ENCODE measurements at places on chromosomes 6 and 20.

DNA sequence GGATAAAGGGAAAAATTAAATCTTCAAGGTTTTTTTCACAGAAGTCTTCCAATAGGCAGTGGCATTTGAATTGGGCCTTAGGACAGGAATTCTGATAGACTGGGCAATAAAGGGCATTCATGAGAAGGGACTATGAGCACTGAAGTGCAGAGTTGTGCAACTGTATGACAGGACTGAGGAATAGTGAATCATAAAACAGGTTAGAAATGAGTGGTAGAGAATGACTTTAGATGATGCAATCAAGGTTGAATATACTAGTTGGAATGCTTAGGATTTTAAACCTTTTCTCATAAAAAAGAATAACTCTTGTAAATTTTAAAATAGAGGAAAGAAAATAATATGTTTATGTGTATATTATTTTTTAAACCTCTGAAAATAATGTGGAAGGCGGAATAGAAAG is 944.7 kb downstream of the PHF3 start:
- H3K4me3 ChIP-seq, result no peak overlapping the region
- H3K27ac ChIP-seq, result no peak overlapping the region
- no peak for DNase-seq
- no peaks in the 10 kb centered on the region for H3K4me1 ChIP-seq
- H3K27me3 ChIP-seq, result no peaks in the 10 kb centered on the region

- H3K27ac ChIP-seq, result no peak overlapping the region
- no peaks in the 10 kb centered on the region for H3K36me3 ChIP-seq
- no peak for DNase-seq
These were observed 96.2 kb upstream of the HMGN3 start for GRCh38 chr6:79330704-79331103.

GRCh38 chr20:3094848-3095629 is 10.5 kb upstream of the AVP start:
- peaks cover 16% of the 10 kb centered on the region for H3K4me1 ChIP-seq
- no peak overlapping the region for H3K27ac ChIP-seq
- no peaks in the 10 kb centered on the region for H3K36me3 ChIP-seq
- peaks cover 6% of the 10 kb centered on the region for H3K27me3 ChIP-seq

GRCh38 chr6:111274593-111275217 is 187.4 kb downstream of the SLC16A10 start:
- peaks cover 23% of the 10 kb centered on the region for H3K36me3 ChIP-seq
- H3K27me3 ChIP-seq, result no peaks in the 10 kb centered on the region
- H3K4me1 ChIP-seq, result no peaks in the 10 kb centered on the region

GRCh38 chr6:129248946-129249345 is 366.0 kb downstream of the LAMA2 start:
- H3K36me3 ChIP-seq, result no peaks in the 10 kb centered on the region
- H3K4me1 ChIP-seq, result peaks cover 5% of the 10 kb centered on the region
- no peak overlapping the region for H3K27ac ChIP-seq

DNA sequence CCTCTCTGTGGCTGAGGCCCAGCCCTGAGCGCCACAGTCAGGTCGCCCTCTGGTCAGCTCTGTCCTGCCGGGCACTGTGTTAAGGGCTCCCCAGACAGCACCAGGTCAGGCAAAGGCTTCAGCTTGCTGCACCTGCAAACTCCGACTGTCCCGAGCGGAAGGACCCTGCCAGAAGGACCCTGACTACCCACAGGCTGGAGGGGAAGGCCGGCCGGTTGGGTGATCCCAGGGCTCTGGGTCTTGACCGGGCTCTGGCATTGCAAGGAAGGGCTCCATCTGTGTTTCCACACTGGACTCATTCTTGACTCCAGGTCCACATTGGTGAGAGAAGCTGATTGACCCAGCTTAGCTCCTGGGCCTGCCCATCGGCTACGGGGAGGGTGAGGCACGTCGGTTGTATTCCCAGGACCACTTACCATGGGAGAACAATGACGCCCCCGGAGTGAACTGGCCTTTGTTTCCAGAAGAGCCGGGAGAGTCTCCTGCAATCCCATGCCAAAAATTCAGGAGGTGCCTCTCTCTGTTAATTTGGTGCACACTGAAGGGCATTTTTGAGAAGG is 229.8 kb downstream of the TAF4 start:
- no peaks in the 10 kb centered on the region for H3K27me3 ChIP-seq
- no peak overlapping the region for H3K27ac ChIP-seq
- no peak overlapping the region for H3K4me3 ChIP-seq
- H3K36me3 ChIP-seq, result no peaks in the 10 kb centered on the region
- no peaks in the 10 kb centered on the region for H3K4me1 ChIP-seq

GRCh38 chr6:136751522-136751956 is 40.7 kb downstream of the MAP3K5 start:
- DNase-seq, result peak; percentile 73
- H3K4me1 ChIP-seq, result peaks cover 90% of the 10 kb centered on the region
- peak overlapping the region; percentile 51 for H3K27ac ChIP-seq
- no peaks in the 10 kb centered on the region for H3K36me3 ChIP-seq

- peaks cover 4% of the 10 kb centered on the region for H3K27me3 ChIP-seq
- H3K36me3 ChIP-seq, result no peaks in the 10 kb centered on the region
- H3K4me1 ChIP-seq, result peaks cover 32% of the 10 kb centered on the region
- H3K27ac ChIP-seq, result no peak overlapping the region
These were observed 37.3 kb upstream of the BTN3A2 start for GRCh38 chr6:26327450-26328264.

GRCh38 chr6:130517444-130517931 is 151.7 kb downstream of the TMEM200A start:
- no peak overlapping the region for H3K4me3 ChIP-seq
- no peak overlapping the region for H3K27ac ChIP-seq
- H3K4me1 ChIP-seq, result peaks cover 46% of the 10 kb centered on the region
- no peak for DNase-seq
- H3K27me3 ChIP-seq, result no peaks in the 10 kb centered on the region

DNA sequence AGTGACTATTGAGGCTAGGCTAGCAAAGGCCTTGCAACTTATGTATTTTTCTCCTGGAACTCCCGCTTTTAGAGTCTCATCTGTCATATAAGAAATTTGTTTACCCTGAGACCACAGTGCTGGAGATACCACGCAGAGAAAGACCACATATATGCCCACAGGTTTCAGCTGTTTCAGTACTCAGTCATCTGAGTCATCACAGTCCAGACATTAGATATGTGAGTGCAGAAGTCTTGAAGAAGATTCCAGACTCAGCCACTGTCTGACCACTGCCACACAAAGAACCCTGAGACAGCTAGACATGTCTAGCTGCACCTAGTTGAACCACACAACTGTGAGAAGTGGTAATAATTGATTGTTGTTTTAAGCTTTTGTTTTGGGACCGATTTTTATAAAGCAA is 648.3 kb downstream of the EPM2A start:
- H3K36me3 ChIP-seq, result no peaks in the 10 kb centered on the region
- no peak overlapping the region for H3K4me3 ChIP-seq
- no peaks in the 10 kb centered on the region for H3K4me1 ChIP-seq
- H3K27ac ChIP-seq, result no peak overlapping the region
- H3K27me3 ChIP-seq, result no peaks in the 10 kb centered on the region

GRCh38 chr6:21202521-21202920 is 391.0 kb upstream of the SOX4 start:
- no peaks in the 10 kb centered on the region for H3K27me3 ChIP-seq
- no peaks in the 10 kb centered on the region for H3K4me1 ChIP-seq
- H3K36me3 ChIP-seq, result peaks cover 6% of the 10 kb centered on the region
- no peak for DNase-seq

GRCh38 chr6:99498421-99498820 is 16.8 kb downstream of the USP45 start:
- H3K27ac ChIP-seq, result no peak overlapping the region
- peaks cover 10% of the 10 kb centered on the region for H3K36me3 ChIP-seq
- H3K4me3 ChIP-seq, result no peak overlapping the region

DNA sequence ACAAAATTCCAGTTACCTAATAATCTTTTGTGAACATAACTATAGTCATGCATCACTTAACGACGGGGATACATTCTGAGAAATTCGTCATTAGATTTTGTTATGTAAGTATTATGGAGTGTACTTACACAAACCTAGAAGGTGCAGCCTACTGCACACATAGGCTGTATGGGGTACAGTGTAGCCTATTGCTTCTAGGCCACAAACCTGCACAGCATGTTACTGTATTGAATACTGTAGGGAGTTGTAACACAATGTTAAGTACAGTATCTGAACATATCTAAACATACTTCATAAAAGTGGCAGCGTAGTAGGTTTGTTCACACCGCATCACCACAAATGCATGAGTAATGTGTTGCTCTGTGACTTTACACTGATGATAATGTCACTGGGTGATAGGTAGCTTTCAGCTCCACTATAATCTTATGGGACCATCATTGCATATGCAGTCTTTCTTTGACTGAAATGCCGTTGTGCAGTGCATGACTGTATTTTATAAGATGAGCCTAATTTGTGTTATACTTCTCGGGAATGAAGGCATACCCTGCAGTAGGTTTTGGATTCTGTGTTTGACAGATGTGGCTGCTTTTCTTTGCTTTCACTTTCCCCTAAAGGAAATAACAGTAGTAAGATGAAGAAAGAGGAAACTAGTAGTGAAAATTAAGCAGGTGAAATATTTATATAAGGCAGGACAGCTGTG is 365.6 kb downstream of the FARS2 start:
- H3K27ac ChIP-seq, result peak overlapping the region; percentile 27
- peaks cover 18% of the 10 kb centered on the region for H3K4me1 ChIP-seq
- H3K36me3 ChIP-seq, result no peaks in the 10 kb centered on the region
- no peaks in the 10 kb centered on the region for H3K27me3 ChIP-seq
- DNase-seq, result peak; percentile 6

- H3K27ac ChIP-seq, result no peak overlapping the region
- no peaks in the 10 kb centered on the region for H3K27me3 ChIP-seq
- no peaks in the 10 kb centered on the region for H3K36me3 ChIP-seq
- DNase-seq, result no peak
These were observed 82.7 kb downstream of the JAG1 start for GRCh38 chr20:10590950-10591671.

DNA sequence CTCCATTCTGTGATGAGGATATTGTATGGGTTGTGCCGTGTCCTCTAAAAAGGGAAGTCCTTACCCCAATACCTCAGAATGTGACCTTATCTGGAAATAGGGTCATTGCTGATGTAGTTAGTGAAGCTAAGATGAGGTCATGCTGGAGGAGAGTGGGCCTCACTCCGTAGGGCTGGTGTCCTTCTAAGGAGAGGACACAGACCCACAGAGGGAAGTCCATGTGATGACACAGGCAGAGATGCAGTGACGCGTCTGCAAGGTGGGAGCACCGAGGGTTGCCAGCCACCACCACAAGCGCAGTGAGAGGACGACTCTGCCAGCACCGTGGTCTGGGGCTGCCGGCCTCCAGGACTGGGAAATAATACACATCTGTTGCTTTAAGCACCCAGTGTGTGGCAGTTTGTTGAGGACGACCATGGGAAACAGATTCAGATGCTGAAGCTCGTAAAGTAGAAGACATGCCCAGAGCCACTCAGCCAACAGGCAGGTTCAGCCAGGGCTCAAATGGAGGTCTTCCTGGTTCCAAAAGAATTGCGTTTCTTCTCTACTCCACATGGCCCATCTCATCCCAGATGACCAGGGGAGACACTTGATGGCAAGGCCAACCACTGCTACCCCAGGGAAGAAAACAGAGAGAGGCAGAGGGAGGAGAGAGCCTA is 59.2 kb upstream of the DUSP22 start:
- H3K27me3 ChIP-seq, result no peaks in the 10 kb centered on the region
- no peaks in the 10 kb centered on the region for H3K36me3 ChIP-seq
- H3K4me1 ChIP-seq, result peaks cover 25% of the 10 kb centered on the region
- H3K27ac ChIP-seq, result no peak overlapping the region

DNA sequence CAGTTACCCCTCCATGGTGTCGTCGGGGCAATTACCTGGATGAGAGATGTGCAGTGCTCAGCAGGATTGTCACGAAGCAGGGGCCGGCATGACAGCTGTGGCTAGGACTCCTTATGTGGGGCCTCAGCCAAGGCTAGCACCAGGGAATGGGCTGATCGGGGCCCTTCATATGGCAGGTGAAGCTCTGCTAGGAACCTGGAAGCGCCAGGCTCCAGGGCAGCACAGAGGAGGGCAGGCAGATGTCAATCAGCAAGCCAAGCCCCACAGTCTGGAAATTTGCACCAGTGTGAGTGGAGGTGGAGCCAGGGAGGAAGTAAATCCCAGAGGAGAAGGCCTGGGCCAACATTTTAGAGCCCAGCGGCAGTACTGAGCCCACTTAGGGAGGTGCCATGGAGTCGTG is 21.2 kb downstream of the SYNDIG1 start:
- H3K4me1 ChIP-seq, result no peaks in the 10 kb centered on the region
- DNase-seq, result no peak
- no peaks in the 10 kb centered on the region for H3K36me3 ChIP-seq
- no peak overlapping the region for H3K4me3 ChIP-seq
- H3K27me3 ChIP-seq, result no peaks in the 10 kb centered on the region
- no peak overlapping the region for H3K27ac ChIP-seq

DNA sequence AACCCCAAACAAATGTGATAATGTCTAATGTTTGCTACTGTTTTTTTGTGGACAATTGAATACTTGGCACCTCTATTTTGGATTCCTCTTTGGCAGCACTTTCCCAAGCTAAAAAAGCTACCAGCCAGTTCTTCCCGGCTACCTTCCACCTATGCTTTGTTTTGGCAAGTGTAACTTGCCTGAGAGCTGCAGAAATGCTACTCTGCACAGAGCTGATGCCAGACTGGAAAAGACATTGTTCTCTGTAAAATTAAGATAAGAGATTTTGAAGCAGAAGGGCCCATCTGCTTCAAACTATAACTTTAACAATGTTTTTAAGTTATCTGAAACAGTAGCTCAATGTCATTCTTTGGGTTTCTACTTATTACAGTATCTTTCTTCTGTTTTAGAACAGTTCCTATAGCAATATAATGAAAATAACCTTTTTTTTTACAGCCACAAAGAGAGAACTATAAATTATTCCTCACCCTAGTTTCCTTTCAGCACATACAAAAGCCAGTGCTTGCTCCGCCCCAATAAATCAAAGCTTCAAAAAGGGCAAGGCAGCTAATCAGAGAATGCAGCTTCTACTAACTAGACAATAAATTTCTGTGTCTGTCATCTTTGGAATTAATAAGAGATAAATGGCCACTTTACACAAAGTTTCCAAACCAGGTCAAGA is 183.1 kb downstream of the UBE3D start:
- DNase-seq, result no peak
- H3K4me1 ChIP-seq, result no peaks in the 10 kb centered on the region
- H3K36me3 ChIP-seq, result no peaks in the 10 kb centered on the region
- H3K4me3 ChIP-seq, result no peak overlapping the region
- no peak overlapping the region for H3K27ac ChIP-seq

- no peak overlapping the region for H3K4me3 ChIP-seq
- H3K27me3 ChIP-seq, result no peaks in the 10 kb centered on the region
- H3K27ac ChIP-seq, result no peak overlapping the region
- H3K4me1 ChIP-seq, result no peaks in the 10 kb centered on the region
- no peaks in the 10 kb centered on the region for H3K36me3 ChIP-seq
These were observed 79.0 kb upstream of the OGFRL1 start for GRCh38 chr6:71209626-71210025.

DNA sequence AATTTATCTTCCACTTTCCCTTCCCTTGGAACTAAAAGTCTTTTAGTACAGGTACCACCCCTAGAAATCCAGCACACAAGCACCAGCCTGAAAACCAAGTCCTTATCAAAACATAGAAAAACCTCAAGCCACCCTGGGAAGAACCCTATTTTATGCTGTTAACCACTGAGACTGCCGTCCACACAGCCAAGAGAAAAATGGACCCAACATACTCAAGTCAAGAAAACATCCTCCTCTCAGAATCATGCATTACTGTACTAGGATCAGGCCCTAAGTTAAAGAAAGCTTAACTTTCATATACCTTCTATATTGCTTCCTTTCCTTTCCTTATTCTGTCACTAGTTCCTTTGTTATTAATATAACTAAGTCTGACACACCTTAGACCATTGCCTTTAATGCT is 16.9 kb upstream of the GOPC start:
- H3K36me3 ChIP-seq, result no peaks in the 10 kb centered on the region
- peaks cover 5% of the 10 kb centered on the region for H3K4me1 ChIP-seq
- H3K4me3 ChIP-seq, result no peak overlapping the region
- H3K27me3 ChIP-seq, result no peaks in the 10 kb centered on the region

GRCh38 chr20:675453-676314 is at the start of gene SCRT2:
Gene SCRT2, minus strand, starts transcription at chr20:675802. Its CDS starts 201 bp downstream, at chr20:675601.
- no peak within 1 kb of the TSS for H3K27ac ChIP-seq
- H3K4me1 ChIP-seq, result peaks cover 14% of the 10 kb centered on the region
- H3K27me3 ChIP-seq, result peaks cover 45% of the 10 kb centered on the region
- no peaks in the 10 kb centered on the region for H3K36me3 ChIP-seq

Measured in CD4-positive, alpha-beta memory T cell (primary cell).